ENCODE measurements at places on chromosomes 12 and 14.
A peak's percentile ranks its signal among the peaks of the same experiment; 100 is the strongest.

GRCh38 chr14:104856869-104857860 lies 7.9 kb upstream of the CEP170B start:
- DNase-seq, result no peak

DNA sequence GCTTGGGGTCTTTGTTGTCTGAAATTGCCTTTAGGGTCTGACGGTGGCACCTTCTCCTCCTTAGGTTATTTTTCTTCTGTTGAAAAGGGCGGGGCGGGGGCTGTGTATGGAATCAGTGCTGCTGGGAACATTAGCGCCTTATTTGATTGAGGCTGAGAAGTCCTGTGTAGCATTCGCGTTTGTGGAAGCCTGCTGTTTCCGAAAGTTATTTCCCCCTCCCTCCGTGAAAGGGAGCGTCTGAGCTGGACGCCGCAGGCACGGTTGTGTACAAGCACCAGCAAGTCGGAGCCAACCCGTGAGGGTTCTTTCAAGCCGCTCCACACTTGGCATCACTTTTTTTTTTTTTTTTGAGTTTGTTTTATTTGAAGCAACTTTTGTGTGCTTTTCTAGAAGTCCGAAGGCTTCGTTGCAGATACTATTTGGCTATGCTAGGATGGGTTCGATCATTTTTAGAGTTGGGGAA lies 1.1 kb downstream of the SYNE2 start:
- DNase-seq, result peak; percentile 55

GRCh38 chr12:52358575-52359350 lies 8.5 kb downstream of the KRT85 start:
- DNase-seq, result peak; percentile 11

DNA sequence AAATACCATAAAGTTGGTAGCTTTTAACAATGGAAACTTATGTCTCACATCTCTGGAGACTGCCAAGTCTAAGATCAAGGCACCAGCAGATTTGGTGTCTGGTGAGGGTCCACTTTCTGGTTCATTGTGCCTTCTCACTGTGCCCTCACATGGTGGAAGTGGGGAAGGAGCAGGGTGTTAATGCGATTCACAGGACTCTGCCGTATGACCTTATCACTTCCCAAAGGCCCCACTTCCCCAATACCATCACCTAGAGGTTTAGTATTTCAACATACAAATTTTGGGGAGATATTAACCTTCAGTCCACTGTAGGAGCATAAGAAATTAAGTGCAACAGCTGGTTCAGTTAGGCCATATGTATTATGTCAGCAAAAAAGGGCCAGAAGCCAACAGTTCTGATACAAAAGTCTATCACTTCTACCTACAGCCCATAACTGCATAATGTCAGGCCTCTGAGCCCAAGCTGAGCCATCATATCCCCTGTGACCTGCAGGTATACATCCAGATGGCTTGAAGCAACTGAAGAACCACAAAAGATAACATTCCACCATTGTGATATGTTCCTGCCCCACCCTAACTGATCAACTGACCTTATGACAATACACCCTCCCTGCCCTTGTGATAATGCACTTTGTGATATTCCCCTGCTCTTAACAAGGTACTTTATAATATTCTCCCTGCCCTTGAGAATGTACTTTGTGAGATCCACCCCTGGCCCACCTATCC lies 24.7 kb downstream of the DDHD1 start:
- no peak for DNase-seq

DNA sequence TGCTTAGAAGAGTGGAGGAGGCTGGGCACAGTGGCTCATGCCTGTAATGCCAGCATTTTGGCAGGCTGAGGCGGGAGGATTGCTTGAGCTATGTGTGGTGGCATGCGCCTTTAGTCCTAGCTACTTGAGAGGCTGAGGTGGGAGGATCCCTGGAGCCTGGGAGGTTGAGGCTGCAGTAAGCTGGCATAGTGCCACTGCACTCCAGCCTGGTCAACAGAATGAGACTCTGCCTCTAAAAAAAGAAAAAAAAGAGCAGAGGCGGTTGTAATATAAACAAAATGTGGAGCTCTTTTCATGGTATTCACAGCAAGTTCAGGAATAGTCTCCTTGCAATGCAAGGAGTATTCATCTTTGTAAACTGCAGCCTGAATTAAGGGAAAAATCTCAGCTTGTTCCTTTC lies 27.2 kb downstream of the ARID2 start:
- no peak for DNase-seq

Data from activated CD4-positive, alpha-beta T cell treated with anti-CD3 and anti-CD28 coated beads for 48 hours (primary cell).